ENCODE measurements at places on chromosomes 16 and 17. TPM values are rescaled to one million over a fixed set of nuclear protein-coding genes. Genes with fewer than 3 reads are reported as not detected.

- DNase-seq, result no peak
Measured at GRCh38 chr17:48523010-48523409, 7.8 kb downstream of the HOXB1 start.

GRCh38 chr16:7167626-7168025 lies 165.0 kb upstream of the RBFOX1 start:
- no peak for DNase-seq

GRCh38 chr17:60959011-60959410 lies 281.4 kb downstream of the BCAS3 start:
- no peak for DNase-seq

GRCh38 chr17:1183171-1183873 lies 3.5 kb upstream of the ABR start:
- no peak for DNase-seq

The SPATA32 gene
- total RNA-seq, result not detected

Measured in hepatocyte (in vitro differentiated cells).